ENCODE measurements at places on chromosomes 5 and 9.

- no peak for DNase-seq
Observed at GRCh38 chr5:53877243-53877642, 316.8 kb downstream of the NDUFS4 start.

DNA sequence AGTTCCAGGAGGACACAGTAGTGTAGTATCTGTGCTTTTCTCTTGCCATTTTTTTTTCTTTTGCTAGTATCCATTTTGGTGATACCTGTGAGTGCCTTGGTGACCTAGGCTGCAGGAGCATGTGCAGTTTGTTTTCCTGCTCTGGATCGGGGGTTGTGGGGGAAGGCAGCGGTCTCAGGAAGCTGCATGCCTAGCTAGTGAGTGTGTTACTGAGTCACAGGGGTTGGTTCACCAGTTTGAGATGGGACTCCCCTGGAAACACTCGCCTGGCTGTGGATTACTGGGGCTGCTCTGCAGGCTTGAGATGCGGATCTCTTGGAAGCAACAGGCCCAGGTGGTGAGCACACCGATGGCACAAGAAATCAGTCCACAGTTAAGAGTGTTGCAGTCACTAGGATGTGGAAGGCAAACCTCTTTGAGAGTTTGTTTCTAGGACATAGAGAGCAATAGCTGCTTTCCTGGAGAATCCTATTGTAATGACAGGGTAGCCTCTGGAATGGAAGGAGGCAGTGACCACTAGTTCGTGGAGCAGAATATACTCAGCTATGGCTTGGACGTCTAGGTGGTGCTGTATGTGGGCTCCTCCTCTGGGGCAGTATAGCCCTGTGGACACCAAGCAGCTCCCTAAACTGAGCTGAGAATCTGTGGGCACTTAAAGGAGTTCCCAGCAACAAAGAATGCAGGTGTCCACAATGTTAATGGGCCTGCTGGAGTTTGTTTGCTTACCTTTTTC lies 20.0 kb upstream of the SPATA31E1 start:
- DNase-seq: no peak

DNA sequence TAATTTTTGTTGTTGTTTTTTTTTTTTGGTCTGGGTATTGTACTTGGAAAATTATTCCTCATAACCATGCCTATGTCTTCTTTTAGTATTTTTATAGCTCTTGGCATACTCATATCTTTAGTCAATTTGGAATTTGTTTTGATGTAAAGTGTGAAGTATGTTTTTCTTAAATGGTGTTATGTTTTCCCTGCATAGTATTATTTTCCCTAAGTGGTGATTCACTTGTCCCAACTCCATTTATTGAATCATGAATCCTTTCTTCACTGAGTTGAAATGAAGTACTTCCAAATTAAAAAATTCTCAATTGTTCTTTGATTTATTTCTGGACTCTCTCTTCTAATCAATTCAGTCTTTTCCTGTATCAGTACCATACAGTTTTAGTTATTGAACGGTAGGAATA lies 46.5 kb downstream of the POLK start:
- DNase-seq: no peak

DNA sequence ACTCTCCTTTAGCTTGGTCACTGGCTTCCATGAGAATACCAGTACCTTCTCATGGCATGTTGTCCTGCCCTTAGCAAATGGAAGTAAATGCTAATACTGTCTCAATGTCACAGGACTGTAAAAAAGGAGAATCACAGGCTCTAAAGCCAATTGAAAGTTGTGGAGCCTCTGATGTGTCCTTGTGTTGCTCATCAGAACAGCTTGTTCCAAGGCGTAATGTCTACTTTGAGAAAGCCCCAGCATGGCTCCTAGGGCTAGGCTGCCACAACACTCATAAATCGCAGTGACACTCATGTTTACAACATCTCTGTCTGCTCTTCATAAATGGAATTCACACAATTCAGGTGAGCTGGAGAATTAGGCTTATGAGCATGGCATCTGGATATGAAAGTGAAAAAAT lies 94.9 kb downstream of the ACTL7B start:
- no peak for DNase-seq

GRCh38 chr5:130141659-130142320 lies 237.5 kb downstream of the CHSY3 start:
- no peak for DNase-seq

GRCh38 chr5:101244621-101245020 lies 341.5 kb upstream of the ST8SIA4 start:
- DNase-seq: no peak

DNA sequence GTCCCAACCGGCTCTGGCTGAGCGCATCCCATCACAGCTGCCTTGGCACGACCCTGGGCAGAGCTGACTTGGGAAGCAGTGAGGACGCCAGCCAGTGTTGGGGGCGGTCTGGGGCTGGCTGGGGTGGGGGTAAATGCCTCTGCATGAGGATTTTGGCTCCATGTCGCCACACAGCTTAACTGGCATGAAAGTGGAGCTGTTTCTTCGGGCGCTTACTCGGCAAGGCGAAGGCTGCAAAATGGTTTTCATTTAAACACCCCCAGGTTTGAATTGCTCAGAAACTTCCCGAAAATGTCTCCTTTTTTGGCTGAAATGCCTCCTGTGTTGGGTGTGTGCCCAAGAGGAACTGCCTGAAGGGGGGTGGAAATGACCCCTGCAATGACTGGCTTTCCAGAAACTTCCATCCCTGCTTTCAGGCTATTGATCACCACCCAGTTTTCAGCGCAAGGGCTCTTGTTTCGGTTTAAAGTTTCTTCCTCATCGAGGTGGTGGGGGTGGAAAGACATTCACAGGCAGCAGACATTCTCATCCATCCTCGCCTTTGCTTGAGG lies 38.3 kb downstream of the PTGES start:
- no peak for DNase-seq

DNA sequence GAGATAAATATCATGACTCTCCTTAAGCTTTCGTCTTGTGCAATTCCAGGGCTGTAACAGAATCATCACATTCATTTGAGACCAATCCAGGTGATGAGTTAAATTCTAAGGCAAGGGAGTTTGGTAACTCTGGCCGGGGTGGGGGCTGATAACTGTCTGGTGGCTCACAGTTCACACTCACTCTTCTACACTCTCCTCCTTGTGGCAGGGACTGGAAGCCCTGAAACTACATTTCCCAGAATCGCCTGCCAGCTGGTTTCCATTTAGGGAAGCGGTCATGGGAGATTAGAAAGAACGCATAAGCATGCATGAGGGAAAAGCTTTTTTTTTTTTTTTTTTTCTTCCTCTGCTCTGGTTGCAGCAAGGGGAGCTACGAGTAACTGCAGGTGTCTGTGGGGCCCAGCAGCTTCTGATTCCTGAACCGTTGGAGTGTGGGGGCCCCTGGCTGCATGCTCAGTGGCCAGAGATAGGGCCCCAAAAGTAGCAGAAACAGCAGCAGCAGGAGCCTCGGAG lies 154.8 kb upstream of the TBC1D2 start:
- no peak for DNase-seq

DNA sequence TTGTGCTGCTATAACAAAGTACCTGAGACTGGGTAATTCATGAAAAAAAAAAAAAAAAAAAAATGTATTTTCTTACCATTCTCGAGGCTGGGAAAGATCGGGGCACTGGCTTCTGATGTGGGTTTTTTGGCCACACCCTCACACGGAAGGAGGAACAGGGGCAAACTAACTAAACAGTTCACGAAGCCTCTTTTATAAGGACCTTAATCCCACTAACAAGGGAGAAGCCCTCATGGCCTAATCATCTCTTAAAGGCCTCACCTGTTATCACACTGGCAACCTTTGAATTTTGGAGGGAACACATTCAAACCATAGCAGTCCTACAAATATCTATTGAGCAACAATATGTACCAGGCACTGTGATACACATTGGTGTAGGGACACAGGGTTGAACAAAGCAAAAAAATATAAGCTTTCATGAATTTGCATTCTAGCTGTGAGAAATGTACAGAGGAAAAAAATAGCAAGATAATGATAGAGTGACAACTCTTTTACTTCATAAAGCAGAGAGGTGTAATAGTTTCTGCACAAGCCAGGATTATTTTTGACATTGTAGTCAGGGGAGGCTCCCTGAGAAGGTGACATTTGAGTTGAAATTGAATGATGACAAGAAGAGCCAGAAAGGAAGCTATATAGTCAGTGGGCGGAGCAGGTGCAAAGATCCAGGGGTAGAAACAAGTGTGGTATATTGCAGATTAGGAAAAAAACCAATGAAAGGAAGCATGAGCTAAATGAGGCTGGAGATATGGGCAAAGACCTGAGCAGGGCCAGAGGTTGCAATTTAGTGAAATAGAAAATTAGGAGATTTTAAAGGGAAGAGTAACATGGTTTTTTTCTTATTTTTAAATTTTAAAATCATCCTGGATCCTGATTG lies 68.1 kb upstream of the GRAMD2B start:
- DNase-seq: no peak

- no peak for DNase-seq
Observed at GRCh38 chr5:168898247-168898911, 319.2 kb upstream of the PANK3 start.

- no peak for DNase-seq
Observed at GRCh38 chr9:128174062-128174461, 14.0 kb downstream of the BBLN start.

- DNase-seq: no peak
Observed at GRCh38 chr9:116309900-116310611, 156.5 kb downstream of the PAPPA start.

DNA sequence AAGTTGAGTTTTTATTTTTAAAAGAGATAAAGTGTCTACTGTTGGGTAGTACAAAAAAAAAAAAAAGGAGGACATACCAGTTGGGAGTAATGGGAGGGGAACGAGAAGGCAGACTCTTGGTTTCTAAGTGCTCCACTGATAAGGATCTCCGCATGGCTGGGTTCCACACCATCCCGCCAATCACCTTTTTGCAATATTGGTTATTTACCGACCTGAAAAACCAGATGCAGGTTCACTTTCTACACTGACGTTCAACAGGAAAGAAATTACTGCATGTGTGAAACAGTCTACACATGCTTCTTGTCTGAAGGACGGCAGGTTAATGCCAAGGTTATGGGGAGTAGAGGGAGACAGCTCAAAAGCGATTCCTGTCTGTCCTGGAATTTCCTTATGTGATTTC lies 75.5 kb downstream of the PTPN3 start:
- no peak for DNase-seq

- DNase-seq: no peak
Observed at GRCh38 chr5:135473956-135474670, 22.0 kb upstream of the TIFAB start.

GRCh38 chr5:153598099-153598498 lies 107.6 kb downstream of the GRIA1 start:
- no peak for DNase-seq

- peak; percentile 43 for DNase-seq
Observed at GRCh38 chr5:179732918-179733771, 523 bp downstream of the MAML1 start.

DNA sequence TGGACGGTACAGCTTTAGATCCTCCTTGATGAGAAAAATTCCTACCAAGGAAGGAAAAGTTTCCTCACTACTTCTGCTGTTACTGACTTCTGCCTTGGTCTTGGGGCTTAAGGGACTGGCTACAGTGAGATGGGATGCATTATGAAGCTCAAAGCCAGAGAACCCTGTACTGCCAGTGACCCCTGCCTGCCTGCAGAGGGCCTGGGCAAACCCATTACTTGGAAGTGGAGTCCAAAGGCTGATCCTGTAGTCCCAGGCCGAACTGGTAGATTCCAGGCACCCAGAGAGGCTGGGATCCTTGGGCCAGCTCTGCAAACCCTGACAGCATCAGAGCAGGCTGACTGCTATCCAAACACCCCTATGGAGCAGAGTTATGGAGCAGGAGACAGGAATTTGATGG lies 25.7 kb upstream of the NR5A1 start:
- DNase-seq: no peak
